ENCODE measurements at places on chromosomes 11 and 22. TPM values are rescaled to one million over a fixed set of nuclear protein-coding genes. Genes with fewer than 3 reads are reported as not detected.

- DNase-seq, result peak; percentile 36
Measured at GRCh38 chr11:6319001-6319703, 1.1 kb downstream of the CAVIN3 start.

- no peak for DNase-seq
Measured at GRCh38 chr11:107827041-107827440, 31.5 kb downstream of the SLC35F2 start.

DNA sequence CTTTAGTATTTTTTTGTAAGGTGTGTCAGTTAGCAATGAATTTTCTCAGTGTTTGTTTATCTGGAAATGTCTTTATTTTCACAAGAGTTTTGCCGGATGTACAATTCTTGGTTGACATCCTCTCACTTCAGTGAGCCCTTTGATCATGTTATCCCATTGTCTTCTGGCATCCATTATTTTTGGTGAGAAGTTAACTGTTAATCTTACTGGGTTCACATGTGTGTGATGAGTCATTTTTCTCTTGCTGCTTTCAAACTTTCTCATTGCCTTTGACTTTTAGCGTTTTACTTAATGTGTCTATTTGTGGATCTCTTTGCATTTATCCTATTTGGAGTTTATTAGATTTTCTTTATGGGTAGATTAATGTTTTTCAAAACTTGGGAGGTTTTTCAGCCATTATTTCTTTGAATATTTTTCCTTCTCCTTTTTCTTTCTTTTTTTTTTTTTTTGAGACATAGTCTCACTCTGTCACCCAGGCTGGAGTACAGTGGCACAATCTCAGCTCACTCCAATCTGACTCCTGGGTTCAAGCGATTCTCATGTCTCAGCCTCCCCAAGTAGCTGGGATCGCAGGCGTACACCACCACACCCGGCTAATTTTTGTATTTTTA is 100.5 kb upstream of the RRM1 start:
- DNase-seq, result peak; percentile 31

- DNase-seq, result no peak
Measured at GRCh38 chr22:36940676-36941075, 27.2 kb downstream of the CSF2RB start.

DNA sequence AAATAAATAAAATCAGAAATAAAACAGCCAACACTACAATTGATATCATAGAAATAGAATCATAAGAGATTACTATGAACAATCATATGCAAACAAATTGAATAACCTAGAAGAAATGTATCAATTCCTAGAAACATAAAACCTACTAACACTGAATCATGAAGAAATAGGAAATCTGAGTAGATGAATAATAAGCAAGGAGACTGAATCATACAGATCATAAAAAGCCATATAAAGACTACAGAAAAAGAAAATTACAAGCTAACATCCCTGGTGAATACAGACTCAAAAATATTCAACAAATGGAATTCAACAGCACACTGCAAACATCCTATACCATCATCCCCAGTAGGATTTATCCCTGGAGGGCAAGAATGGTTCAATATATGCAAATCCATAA is 135.6 kb downstream of the SBF2 start:
- DNase-seq, result peak; percentile 20

The DCDC1 gene
- total RNA-seq, result not detected

The SF1 gene
- 348 TPM for total RNA-seq

The MS4A7 gene
- total RNA-seq, result not detected
